Naive B cell (primary cell): ENCODE measurements at places on chromosomes 16 and 17. TPM values are rescaled to one million over a fixed set of nuclear protein-coding genes. Genes with fewer than 3 reads are reported as not detected.

PTX4 gene
- polyA plus RNA-seq = not detected

DNA sequence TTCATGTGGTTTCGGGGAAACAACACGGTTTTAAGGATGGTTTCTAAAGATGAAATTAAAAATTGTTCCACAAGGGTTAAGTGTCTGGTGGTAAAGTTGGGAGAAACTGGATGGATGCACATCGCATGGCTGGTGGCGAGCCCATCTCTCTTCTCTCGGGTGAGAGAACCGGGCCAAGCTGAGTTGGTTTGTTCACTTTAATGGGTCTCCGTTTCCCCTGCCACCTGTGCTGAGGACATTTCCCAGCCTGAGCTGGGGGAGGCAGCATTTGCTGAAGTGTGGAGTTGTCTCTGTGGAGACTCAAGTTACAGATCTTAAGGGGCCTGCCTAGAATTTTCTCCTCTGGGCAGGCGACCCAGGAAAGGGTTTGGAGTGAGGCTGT is 7.9 kb downstream of the FUS start:
- H3K4me1 ChIP-seq = peaks cover 50% of the 10 kb centered on the region
- H3K4me3 ChIP-seq = no peak overlapping the region
- H3K27ac ChIP-seq = no peak overlapping the region
- DNase-seq = no peak

DNA sequence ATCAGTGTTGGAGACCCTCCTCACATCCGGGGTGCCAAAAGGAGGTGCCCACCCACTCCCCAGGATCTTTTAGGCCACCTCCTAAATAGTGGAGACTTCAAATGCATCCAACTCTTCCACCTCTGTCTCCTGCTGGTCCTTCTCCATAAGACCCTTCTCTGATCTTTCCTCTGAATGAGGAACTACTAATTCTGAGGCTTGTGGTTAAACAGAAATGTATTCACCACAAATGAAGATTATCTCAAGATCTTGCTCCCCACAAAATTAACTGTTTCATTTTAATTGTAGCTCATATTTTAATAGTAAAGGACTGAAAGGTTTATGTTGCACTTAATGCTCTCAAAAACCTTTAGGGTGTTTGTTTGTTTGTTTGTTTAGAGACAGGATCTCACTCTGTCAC is 34.1 kb downstream of the TLE7 start:
- peaks cover 12% of the 10 kb centered on the region for H3K4me1 ChIP-seq
- no peak overlapping the region for H3K4me3 ChIP-seq
- H3K36me3 ChIP-seq = peaks cover 14% of the 10 kb centered on the region

DNA sequence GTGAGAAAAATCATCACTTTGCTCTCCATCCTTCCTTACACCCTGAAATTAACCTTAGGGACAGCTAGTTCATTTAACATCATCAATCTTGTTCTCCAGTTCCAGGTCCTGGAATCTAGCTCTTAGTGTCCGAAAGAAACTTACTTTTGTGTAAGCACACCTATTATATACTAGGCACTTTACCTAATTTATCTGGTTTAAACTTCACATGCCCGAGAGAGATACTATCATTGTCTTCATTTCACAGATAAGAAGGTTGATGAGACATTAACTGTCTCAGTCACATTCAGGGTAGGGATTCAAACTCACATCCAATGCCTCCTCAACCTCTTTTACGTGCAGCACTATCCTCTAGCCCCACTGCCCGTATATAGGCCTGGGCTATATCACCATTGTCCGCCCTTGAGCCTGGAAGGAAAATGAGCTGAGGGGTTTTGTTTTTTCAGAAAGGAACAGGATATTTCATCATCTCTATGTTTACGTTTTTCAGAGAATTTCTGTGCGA is 501 bp upstream of the AP2B1 start:
- H3K27ac ChIP-seq = peak overlapping the region; percentile 99
- H3K36me3 ChIP-seq = peaks cover 7% of the 10 kb centered on the region
- peaks cover 14% of the 10 kb centered on the region for H3K4me1 ChIP-seq
- peak overlapping the region; percentile 94 for H3K4me3 ChIP-seq

ZACN gene
- polyA plus RNA-seq = not detected

- H3K27me3 ChIP-seq = peaks cover 54% of the 10 kb centered on the region
- H3K27ac ChIP-seq = no peak within 1 kb of the TSS
- H3K4me1 ChIP-seq = no peaks in the 10 kb centered on the region
- H3K36me3 ChIP-seq = peaks cover 16% of the 10 kb centered on the region
- H3K4me3 ChIP-seq = no peak within 1 kb of the TSS
Observed at GRCh38 chr17:11240841-11241610, at the start of gene SHISA6. TSS of gene SHISA6 (plus strand) at chr17:11241213.

DNAJA2 gene
- 67.6 TPM for polyA plus RNA-seq

- no peaks in the 10 kb centered on the region for H3K27me3 ChIP-seq
- no peak overlapping the region for H3K4me3 ChIP-seq
- peaks cover 24% of the 10 kb centered on the region for H3K4me1 ChIP-seq
- no peak overlapping the region for H3K27ac ChIP-seq
Observed at GRCh38 chr17:62649570-62649969, 22.1 kb downstream of the MRC2 start.

- DNase-seq = no peak
- peaks cover 25% of the 10 kb centered on the region for H3K36me3 ChIP-seq
- H3K27ac ChIP-seq = no peak overlapping the region
- no peak overlapping the region for H3K4me3 ChIP-seq
- no peaks in the 10 kb centered on the region for H3K4me1 ChIP-seq
- no peaks in the 10 kb centered on the region for H3K27me3 ChIP-seq
Observed at GRCh38 chr17:67121316-67121891, 77.0 kb downstream of the CACNG1 start.

ZFP3 gene
- 3.6 TPM for polyA plus RNA-seq

HOXB1 gene
- polyA plus RNA-seq = not detected

- no peak for DNase-seq
- H3K27me3 ChIP-seq = no peaks in the 10 kb centered on the region
- no peaks in the 10 kb centered on the region for H3K4me1 ChIP-seq
- H3K4me3 ChIP-seq = no peak overlapping the region
- H3K36me3 ChIP-seq = no peaks in the 10 kb centered on the region
Observed at GRCh38 chr16:35177851-35178250, 1718.4 kb downstream of the TP53TG3F start.

GPR179 gene
- polyA plus RNA-seq = not detected

DNA sequence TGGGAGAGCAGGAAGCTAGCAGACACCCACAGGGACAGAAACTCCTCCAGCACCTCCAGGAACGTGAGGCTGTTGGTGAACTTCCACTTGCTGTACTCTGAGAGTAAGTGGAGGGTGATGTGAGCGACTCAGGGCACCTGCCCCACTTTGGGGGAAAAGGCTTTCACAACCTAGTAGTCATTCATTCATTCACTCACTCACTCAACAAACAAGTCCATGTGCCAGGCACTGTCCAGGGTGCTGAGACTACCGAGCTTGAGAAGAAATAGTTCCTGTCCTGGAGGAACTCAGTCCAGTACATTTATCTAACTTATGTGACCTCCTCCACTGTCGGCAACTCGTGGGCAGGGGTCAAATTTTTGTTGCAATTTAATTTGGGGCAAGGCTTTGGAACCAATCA is 26.6 kb downstream of the LGALS9 start:
- peaks cover 9% of the 10 kb centered on the region for H3K4me1 ChIP-seq
- H3K27me3 ChIP-seq = peaks cover 7% of the 10 kb centered on the region
- DNase-seq = no peak

GRCh38 chr16:84266451-84266850 is 26.6 kb upstream of the KCNG4 start:
- peaks cover 27% of the 10 kb centered on the region for H3K27me3 ChIP-seq
- H3K36me3 ChIP-seq = no peaks in the 10 kb centered on the region
- H3K27ac ChIP-seq = no peak overlapping the region
- H3K4me1 ChIP-seq = no peaks in the 10 kb centered on the region
- no peak overlapping the region for H3K4me3 ChIP-seq

DNA sequence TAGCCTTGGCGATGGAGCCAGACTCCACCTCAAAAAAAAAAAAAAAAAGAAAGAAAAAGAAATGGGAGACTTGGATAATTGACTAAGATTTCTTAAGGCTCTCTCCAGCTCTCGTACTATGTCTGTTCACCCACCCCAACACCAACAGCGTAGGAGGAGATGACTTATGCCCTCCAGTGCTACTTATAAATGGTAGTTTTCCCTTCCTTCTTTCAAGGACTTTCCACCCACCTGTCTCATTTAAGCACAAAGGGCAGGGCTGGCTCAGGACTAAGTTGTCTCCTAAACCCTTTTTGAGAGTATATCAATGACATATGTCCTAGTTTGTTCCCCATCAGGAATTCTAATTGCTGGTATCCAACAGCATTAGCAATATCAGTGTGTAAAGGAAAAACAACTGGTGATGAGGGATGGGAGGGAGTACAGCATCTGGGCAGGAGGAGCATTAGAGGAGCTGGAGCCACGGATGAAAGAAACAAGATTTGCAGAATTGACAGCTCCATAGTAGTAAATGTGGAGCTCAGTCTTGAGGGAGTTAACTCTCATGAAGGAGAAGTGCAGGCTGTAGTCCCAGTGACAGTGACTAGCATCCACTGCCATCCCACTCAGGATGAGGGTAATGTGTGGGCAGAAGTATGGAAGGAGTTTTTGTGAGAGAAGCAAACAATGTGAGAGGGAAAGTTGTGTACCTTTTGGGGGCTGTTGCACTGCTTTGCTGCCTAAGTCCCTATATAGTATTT is 17.2 kb downstream of the UBE2Z start:
- H3K36me3 ChIP-seq = peaks cover 11% of the 10 kb centered on the region
- peaks cover 13% of the 10 kb centered on the region for H3K4me1 ChIP-seq
- DNase-seq = no peak
- no peak overlapping the region for H3K27ac ChIP-seq

GRCh38 chr17:50908860-50909764 is 43.0 kb upstream of the TOB1 start:
- no peak for DNase-seq
- no peaks in the 10 kb centered on the region for H3K27me3 ChIP-seq
- no peak overlapping the region for H3K27ac ChIP-seq

GPRC5C gene
- polyA plus RNA-seq = not detected
